Calu3 (cell line): ENCODE measurements at places on chromosomes 5 and 9. TPM values are rescaled to one million over a fixed set of nuclear protein-coding genes. Genes with fewer than 3 reads are reported as not detected.

ISL1 gene
- total RNA-seq = 9.4 and 11.7 TPM in 2 replicates

PCDHA6 gene
- total RNA-seq = 0.66 and 1.2 TPM in 2 replicates

DNA sequence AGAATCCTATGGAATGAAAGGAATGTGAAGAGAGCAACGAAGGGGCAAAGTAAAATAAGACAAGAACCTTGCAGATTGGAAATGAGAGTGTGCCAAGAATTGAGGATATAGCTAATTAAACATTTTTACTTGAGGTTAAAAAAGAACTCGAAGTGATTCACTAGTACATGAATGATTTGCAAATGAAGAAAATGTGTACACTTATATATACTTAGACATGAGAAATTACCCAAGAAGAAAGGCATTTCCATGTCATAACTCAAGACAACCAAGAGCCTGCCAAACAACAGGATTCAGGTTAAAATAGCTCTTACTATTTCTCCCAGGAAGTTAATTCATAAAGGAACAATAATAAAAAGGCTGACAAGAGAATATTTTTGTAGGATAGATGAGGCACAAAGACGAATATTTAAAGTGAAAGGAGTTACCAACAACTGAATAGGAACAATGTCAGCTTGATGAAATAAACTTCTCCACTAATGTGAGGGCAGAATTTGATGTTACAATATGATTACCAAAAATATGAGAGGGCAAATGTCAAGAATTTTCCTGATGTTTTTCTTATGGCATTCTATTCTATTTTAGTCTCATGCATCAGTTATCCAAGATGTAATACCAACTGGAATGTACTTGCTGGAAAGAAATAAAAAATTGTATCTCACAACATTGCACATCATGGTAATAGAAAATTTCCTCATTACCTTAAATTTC is 18.9 kb upstream of the NPR3 start:
- H3K4me1 ChIP-seq = peaks cover 21% of the 10 kb centered on the region
- H3K27me3 ChIP-seq = no peaks in the 10 kb centered on the region
- no peaks in the 10 kb centered on the region for H3K36me3 ChIP-seq
- no peak for DNase-seq

DNA sequence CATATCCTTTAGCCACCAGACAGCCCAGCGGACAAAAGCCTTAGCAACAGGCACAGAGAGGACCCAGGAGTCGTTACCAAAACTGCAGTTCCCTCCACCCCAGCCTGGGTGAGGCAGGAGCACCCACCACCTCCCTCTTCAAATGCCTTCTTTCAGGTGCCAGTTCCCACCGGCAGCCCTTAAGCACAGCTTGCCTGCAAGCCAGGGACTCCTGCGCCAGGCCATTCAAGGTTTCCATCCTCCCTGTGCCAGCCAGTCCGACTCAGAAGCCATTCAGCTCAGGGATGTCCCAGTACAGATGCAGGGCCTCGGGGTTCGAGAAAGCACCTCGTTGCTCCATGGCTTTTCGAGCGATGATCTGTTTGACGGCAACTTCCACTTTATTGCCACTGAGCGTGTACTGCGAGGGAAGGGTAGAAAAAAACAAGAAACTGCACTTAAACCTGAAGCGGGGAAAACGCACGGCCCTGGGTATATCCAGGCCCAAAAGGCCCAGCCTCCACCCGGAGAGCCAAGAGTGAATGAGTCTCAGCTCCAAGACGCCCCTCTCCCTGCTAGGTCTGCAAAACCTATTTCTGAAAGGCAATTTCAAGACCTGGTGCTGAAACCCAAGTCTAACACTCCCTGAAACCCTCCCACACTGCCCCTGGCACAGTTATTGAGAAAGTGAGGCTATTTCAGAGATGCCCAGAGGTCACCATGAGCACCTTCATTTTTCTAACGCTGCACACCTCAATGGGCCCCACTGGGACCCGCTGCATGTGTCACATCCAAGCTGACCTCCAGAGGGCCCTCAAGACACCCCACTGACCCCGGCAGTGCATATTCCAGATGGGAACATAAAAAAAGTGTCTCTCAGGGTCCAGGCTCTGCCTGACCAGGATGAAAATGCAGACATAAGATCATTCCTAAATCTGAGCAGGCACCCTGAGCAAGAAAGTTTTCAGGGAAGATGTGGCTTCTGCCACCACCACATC is 36.8 kb upstream of the ZNF354A start:
- no peak for DNase-seq
- no peaks in the 10 kb centered on the region for H3K36me3 ChIP-seq
- H3K4me1 ChIP-seq = no peaks in the 10 kb centered on the region
- H3K27me3 ChIP-seq = no peaks in the 10 kb centered on the region
- H3K27ac ChIP-seq = no peak overlapping the region

DNA sequence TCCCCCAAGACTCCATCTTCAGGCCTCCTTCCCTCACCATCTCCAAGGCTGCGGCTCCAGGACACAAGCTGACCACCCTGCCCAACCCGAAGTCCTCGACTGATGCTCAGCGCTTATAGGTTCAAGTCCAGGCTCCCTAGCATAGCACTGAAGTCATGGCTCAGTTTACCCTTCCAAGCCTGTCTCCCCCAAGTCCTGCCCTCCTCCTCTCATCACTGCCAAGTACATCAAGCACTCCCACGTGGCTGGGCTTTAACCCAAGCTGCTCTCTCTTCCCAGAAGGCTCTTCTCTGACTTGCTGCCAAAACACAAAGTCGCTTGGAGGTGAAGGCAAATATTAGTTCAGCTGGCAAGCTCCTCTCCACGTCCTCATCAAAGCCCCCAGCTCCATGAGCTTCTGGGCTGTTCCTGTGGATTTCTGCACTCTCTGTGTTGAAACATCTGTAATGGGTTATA is 22.1 kb upstream of the MARCHF6 start:
- H3K36me3 ChIP-seq = peaks cover 10% of the 10 kb centered on the region
- peaks cover 56% of the 10 kb centered on the region for H3K27me3 ChIP-seq
- no peak overlapping the region for H3K27ac ChIP-seq

- no peak overlapping the region for H3K27ac ChIP-seq
- H3K27me3 ChIP-seq = no peaks in the 10 kb centered on the region
- no peak for DNase-seq
- peaks cover 11% of the 10 kb centered on the region for H3K36me3 ChIP-seq
Measured at GRCh38 chr5:16805486-16805885, 130.6 kb downstream of the MYO10 start.

DNA sequence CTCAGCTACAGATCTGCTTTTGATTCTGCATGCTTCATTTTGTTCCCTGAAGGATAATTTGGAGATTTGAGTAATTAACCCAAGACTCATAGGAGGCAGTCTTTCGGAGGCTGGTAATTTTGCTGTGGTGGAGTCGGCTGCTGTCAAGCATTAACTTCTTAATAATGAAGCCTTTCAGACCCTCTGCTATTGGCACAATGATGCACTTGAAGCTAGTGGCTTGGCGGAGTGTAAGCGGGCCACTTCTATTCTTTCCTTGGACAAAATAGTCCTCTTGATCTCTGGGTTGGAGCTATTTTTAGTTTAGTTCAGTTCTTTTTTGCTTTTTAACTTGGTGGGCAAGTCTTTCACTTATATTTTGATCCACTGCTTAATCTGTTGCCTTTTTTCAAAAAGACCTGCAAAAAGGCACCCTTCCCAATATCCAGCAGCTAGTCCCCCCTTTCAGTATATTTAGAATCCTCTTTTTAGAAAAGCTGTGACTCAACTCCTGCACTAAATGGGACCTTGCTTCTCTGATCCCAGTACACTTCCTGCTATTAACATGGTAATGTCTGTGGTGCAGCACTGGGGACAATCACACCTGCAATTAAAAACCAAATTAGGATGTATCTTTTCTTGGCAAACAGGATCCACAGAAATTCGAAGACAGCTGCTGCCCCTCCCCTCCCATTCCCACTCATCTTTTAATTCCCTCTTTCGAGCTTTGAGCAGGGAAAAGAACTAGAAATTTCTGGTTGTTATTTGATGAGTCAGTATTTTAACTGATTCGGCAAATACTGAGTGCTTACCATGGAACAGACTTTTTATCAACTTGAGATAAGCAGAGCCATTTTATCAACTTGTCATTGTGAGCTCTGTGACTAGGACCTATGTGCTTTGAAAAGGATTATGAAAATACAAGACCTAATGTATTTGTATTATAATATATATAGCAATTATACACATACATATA is 169.4 kb upstream of the ANKRD55 start:
- no peak overlapping the region for H3K4me3 ChIP-seq
- peaks cover 48% of the 10 kb centered on the region for H3K4me1 ChIP-seq
- no peak overlapping the region for H3K27ac ChIP-seq
- no peak for DNase-seq

- peaks cover 15% of the 10 kb centered on the region for H3K36me3 ChIP-seq
- H3K27me3 ChIP-seq = no peaks in the 10 kb centered on the region
- no peak overlapping the region for H3K4me3 ChIP-seq
- H3K27ac ChIP-seq = peak overlapping the region; percentile 9
Measured at GRCh38 chr5:113199122-113199905, 222.7 kb downstream of the DCP2 start.

- H3K4me3 ChIP-seq = no peak overlapping the region
- no peaks in the 10 kb centered on the region for H3K4me1 ChIP-seq
- DNase-seq = no peak
- H3K27ac ChIP-seq = no peak overlapping the region
Measured at GRCh38 chr9:4865681-4866080, 72.9 kb downstream of the RCL1 start.

DNA sequence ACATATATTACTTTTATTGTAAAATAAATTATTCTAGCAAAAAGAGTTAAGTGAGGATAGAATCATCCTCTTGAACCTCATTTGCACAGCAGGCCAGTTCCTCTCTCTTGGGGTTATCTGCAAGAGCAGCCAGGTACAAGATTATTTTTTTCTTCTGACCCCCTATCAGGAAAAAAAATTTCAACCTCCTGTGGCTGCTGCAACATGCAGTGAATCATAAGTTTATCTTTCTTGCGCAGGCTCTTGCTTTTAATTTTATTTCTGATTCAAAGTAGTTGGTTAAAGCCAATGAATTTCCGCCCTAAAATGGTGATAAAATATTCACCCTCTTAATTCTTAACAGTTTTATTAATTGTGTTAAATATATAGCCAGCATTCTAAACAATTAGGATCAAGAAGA is 69.7 kb upstream of the PPP3R2 start:
- H3K27me3 ChIP-seq = peaks cover 13% of the 10 kb centered on the region
- H3K4me1 ChIP-seq = no peaks in the 10 kb centered on the region
- no peak for DNase-seq

DNA sequence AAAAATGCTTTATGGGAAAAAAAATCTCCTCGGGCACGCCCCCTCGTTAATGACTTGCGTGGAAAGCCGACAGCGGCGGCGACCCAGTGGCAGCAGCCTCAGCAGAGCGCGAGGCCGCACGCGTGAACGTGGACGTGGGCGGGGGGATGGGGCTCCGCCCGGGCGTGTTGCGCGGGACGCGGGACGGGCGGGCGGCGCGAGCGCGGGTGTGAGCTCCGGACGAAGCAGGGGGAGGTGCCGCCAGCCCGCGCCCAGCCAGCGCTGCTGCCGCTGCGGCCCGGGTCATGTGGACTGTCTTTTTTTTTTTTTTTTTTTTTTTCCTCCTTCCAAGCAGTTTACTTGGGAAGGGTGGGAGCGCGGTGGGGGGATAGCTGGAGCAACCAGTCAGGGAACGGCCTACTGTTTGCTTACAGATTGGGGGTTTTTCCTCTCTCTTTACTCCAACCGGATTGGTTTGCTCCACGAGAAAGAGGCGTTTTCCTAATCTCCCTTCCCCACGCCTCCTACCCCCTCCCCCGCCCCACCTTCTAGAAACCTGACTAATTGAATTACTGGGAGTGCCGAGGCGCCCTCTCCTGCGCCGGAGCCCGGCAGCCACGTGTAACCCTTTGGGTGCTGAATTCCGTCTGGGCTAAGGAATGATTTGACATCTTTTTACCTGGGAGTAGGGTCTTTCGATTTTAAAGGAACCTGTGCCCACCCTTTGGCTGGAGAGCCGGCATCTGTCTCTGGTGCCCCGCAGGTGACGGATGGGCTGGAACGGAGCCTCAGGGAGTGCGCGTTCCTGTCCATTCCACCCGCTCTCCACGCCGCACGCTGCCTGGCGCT is 1.7 kb upstream of the EFNA5 start:
- peaks cover 64% of the 10 kb centered on the region for H3K36me3 ChIP-seq
- peaks cover 18% of the 10 kb centered on the region for H3K4me1 ChIP-seq
- H3K27ac ChIP-seq = peak overlapping the region; percentile 89
- peak overlapping the region; percentile 94 for H3K4me3 ChIP-seq

- H3K4me1 ChIP-seq = peaks cover 12% of the 10 kb centered on the region
- H3K4me3 ChIP-seq = no peak overlapping the region
- H3K27me3 ChIP-seq = no peaks in the 10 kb centered on the region
- no peak overlapping the region for H3K27ac ChIP-seq
- no peaks in the 10 kb centered on the region for H3K36me3 ChIP-seq
Measured at GRCh38 chr5:80125022-80125961, 90.1 kb downstream of the THBS4 start.

DNA sequence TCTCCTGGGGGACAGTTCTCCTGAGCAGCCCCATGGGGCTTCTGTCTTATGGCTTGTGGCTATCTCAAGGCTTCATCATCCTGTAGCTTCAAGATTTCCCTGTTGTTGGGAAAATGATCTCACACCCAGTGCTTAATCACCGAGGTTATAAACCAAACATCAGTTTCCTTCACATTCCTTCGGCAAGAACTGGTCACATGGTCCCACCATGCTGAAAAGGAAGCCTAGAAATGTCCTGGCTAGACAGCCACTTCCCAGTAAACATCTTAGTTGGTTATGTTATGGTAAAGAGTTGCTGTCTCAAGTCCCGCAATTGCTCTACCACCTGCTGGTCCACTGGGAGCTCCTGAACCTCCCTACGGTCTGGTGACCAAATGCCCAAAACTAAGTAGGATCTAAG is 66.0 kb downstream of the RAB3C start:
- H3K27ac ChIP-seq = no peak overlapping the region
- H3K27me3 ChIP-seq = peaks cover 37% of the 10 kb centered on the region
- no peaks in the 10 kb centered on the region for H3K36me3 ChIP-seq
- no peak overlapping the region for H3K4me3 ChIP-seq
- no peak for DNase-seq
- no peaks in the 10 kb centered on the region for H3K4me1 ChIP-seq

- H3K4me1 ChIP-seq = peaks cover 42% of the 10 kb centered on the region
- H3K27me3 ChIP-seq = no peaks in the 10 kb centered on the region
- H3K4me3 ChIP-seq = peak overlapping the region; percentile 84
- H3K36me3 ChIP-seq = peaks cover 66% of the 10 kb centered on the region
- DNase-seq = peak; percentile 40
- peak overlapping the region; percentile 83 for H3K27ac ChIP-seq
Measured at GRCh38 chr5:61333321-61333953, 1.4 kb downstream of the ZSWIM6 start.

DNA sequence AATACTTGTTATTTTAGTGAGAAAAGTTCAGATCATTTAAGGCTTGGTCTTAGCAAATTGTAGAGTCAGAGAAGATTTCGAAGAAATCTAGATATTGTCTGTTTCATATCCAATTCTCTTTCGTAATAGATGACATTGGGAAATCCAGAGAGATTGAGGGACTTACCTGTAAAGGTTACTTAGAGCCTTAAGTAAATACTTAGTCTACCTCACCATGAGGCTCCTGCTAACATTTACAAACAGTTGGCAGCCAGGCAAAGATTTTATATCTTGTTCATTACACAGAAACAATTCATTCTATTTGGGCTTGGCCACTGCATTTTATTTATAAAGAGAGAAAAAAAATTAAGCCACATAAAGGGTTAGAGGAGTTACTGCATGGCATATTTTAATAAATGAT is 70.3 kb downstream of the FGF10 start:
- H3K4me1 ChIP-seq = no peaks in the 10 kb centered on the region
- H3K36me3 ChIP-seq = no peaks in the 10 kb centered on the region
- no peaks in the 10 kb centered on the region for H3K27me3 ChIP-seq
- no peak for DNase-seq
